ENCODE measurements at places on chromosomes 13 and 19.

GRCh38 chr13:66794340-66795031 lies 435.6 kb downstream of the PCDH9 start:
- no peak overlapping the region for H3K4me3 ChIP-seq
- H3K27ac ChIP-seq = no peak overlapping the region
- no peaks in the 10 kb centered on the region for H3K27me3 ChIP-seq
- H3K36me3 ChIP-seq = no peaks in the 10 kb centered on the region

DNA sequence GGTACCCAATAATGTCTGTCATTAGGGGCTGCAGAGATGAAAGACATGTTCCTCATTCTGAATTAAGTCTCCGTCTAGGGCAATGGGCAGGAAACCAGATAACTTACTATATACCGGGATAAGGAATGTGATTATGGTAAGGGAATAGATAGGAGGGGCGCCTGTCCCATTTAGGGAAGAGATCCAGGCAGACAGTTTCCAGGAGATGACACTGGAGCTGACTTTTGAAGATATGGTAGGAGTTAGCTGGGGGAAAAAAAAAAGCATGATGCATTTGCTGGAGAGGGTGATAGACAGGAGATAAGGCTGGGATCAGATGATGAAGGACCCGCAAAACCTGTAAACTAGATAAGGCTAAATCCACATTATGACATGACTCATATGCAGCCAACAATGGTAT lies 340.7 kb downstream of the DCT start:
- H3K4me1 ChIP-seq = no peaks in the 10 kb centered on the region
- no peak overlapping the region for H3K4me3 ChIP-seq
- no peaks in the 10 kb centered on the region for H3K36me3 ChIP-seq
- no peak overlapping the region for H3K27ac ChIP-seq
- H3K27me3 ChIP-seq = no peaks in the 10 kb centered on the region

DNA sequence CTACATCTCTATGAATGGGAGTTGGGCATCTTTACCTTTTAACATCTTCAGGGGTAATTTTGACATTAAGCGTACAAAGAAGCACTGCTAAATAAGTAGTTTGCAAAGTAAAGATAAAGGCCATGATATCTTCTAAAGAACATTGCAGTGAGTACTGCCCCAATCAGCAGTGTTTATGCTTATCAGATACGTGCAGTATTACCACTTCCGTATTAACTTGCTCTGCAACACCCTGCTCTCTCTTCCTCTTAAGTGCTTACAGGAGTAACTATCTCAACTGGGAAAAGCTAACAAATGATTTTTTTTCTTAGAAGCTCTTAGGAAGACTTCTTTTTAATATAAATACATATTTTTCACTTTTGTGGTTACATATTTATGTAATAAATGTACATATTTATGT lies 793.7 kb upstream of the SLC10A2 start:
- H3K4me1 ChIP-seq = no peaks in the 10 kb centered on the region
- no peak overlapping the region for H3K4me3 ChIP-seq
- no peaks in the 10 kb centered on the region for H3K36me3 ChIP-seq
- no peak for DNase-seq
- no peak overlapping the region for H3K27ac ChIP-seq

DNA sequence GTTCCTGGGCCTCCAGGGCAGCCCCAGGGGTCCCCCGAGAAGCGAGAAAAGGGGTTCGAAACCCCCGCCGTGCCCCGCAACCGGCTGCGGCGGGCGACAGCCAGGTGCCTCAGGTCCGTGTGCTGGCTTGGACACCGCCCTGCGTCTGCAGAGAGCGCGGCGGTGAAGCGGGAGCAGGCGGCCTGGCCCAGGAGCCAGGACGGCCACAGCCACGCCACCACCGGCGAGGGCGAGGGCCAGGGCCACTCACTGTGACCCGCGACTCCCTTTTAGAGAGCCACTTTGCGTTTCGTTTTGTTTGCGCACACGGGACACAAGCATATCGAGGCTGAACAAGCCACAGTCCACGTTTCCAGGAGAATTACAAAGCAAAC lies 110.4 kb downstream of the CRYL1 start:
- no peaks in the 10 kb centered on the region for H3K27me3 ChIP-seq
- peak overlapping the region; percentile 7 for H3K27ac ChIP-seq
- no peak overlapping the region for H3K4me3 ChIP-seq
- no peak for DNase-seq
- no peaks in the 10 kb centered on the region for H3K36me3 ChIP-seq

DNA sequence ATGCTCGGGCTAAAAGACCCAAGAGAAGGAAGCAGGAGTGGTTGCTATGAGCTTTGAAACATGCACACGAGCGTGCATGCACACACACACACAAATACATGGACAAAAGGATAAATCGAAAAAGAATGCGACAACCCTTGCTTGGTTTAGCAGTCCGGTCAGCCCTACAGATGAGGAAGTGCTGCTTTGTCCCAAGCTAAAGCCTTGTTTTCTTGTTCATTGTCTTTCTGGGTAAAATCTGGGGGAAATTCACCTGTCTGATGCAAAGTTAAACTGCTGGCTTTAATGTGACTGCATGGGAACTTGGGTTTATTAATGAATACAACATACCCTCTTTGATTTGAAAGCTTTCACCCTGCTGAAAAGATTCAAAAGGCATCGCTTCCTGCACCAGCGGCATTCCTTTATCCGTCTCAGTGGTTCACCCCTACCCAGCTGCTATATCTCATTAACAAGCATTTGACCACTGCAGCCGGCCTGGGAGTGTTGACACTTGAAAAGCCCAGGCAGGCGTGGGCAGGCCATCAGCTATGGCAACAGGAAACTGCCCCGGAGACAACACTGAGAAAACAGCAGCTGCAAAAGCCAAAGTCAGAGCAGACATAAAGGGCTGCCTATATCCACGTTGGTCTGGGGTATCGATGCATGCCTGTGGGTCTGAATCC lies 301.7 kb downstream of the NDFIP2 start:
- no peak overlapping the region for H3K4me3 ChIP-seq
- H3K36me3 ChIP-seq = no peaks in the 10 kb centered on the region
- DNase-seq = peak; percentile 42
- H3K27me3 ChIP-seq = no peaks in the 10 kb centered on the region

- H3K4me1 ChIP-seq = no peaks in the 10 kb centered on the region
- DNase-seq = no peak
- no peaks in the 10 kb centered on the region for H3K36me3 ChIP-seq
- H3K27ac ChIP-seq = no peak overlapping the region
These were observed 19.1 kb downstream of the GPR183 start for GRCh38 chr13:99288089-99288488.

DNA sequence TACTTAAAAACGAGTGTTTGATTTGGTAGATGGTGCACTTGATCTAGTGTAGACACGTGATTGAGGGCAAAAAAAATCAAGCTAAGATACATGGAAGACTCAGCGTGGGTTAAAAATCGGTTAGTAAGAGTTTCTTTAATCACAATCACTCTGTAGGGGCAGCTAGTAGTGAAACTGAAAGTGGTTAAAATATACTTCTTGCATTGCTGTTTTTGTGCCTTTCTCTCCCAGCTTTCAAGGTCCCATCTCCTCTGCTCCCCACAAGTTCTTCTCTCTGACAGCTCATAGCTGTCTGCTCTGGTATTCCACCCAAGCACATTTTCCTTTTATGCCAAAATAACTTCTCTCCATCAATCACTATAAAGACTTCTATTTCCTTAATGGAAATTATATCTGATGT lies 1089.7 kb downstream of the EFNB2 start:
- H3K36me3 ChIP-seq = no peaks in the 10 kb centered on the region
- no peak overlapping the region for H3K4me3 ChIP-seq
- H3K4me1 ChIP-seq = peaks cover 26% of the 10 kb centered on the region
- DNase-seq = no peak

DNA sequence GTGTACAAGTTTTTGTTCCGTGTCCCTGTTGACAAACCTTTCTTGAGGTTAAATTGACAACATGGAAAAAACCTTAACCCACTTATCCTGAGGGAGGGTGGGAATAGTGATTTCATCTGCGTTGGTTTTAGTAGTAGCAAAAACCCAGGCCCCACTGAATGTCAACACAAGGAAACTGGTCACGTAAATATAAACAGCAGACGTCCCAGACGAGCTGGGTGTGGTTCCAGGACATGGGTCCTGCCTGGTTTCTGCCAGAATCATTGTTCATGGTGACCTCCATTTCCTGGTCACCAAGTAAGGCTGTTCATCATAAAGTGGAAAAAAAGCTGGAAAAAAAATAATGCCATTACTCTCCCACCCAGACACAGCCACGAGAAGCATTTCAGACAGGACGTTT lies 16.9 kb upstream of the F2RL3 start:
- H3K27me3 ChIP-seq = no peaks in the 10 kb centered on the region
- no peaks in the 10 kb centered on the region for H3K4me1 ChIP-seq
- DNase-seq = no peak
- peaks cover 62% of the 10 kb centered on the region for H3K36me3 ChIP-seq
- H3K4me3 ChIP-seq = no peak overlapping the region

GRCh38 chr19:31317570-31317969 lies 31.7 kb downstream of the TSHZ3 start:
- no peaks in the 10 kb centered on the region for H3K36me3 ChIP-seq
- no peak overlapping the region for H3K4me3 ChIP-seq
- no peaks in the 10 kb centered on the region for H3K4me1 ChIP-seq

DNA sequence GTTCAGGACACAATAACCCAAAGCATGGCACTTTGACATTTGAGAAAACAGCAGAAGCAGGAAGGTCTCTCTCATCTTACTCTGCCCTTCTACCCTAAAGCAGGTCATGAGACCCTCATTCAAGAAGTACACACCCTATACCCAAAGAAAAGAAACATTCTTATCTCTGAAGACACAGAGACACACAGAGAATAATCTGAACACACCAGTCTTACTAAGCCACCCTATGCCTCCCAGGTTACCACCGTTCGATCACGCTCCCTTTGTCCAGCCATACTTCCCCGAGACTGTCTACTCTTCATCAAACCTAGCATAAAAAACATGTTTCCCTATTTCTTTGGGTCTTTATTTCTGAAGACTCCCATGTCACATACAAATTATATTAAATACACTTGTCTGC lies 66.5 kb upstream of the ANKRD10 start:
- H3K27ac ChIP-seq = no peak overlapping the region
- no peaks in the 10 kb centered on the region for H3K4me1 ChIP-seq
- peaks cover 5% of the 10 kb centered on the region for H3K27me3 ChIP-seq
- DNase-seq = no peak
- no peaks in the 10 kb centered on the region for H3K36me3 ChIP-seq

DNA sequence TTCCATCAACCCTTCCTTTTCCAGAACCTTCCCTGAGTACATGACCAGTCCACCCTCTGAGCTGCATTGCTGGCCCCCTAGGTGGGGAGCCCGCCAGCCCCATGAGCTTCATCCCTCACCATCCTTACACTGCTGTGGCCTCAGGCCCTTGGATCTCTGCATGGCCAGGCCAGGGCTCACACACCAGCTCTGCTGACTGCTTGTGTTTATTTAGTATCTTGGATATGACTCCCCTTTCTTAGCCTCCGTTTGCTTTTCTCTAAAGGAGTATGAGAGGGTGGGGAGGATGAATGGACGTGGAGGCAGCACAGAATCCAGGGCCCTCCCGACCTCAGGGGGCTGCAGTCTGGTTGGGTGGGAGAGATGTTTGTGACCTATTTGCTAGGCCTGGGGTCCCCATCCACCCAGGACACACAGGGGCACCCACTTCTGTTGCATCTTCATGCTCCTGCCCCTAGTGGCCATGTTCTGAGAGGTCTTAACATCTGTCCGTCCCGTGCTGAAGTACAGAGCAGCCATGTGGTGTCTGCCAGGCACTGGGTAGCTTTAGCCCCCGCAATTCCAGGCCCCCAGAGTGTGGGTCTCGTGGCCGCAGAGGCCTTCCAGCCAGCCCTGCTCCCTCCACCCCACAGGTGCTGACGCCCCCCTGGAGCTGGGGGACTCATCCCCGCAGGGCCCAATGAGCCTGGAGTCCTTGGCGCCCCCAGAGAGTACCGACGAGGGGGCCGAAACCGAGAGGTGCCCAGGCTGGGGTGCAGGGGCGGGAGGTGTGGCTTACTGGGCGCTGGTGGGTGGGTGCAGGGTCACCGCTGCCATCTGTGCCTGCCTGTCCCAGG lies 13.0 kb downstream of the ARHGEF1 start:
- no peaks in the 10 kb centered on the region for H3K27me3 ChIP-seq
- DNase-seq = no peak
- no peak overlapping the region for H3K4me3 ChIP-seq
- peaks cover 67% of the 10 kb centered on the region for H3K36me3 ChIP-seq
- H3K4me1 ChIP-seq = no peaks in the 10 kb centered on the region

GRCh38 chr13:41060724-41061074 lies 610 bp upstream of the WBP4 start:
- H3K36me3 ChIP-seq = peaks cover 31% of the 10 kb centered on the region
- H3K4me3 ChIP-seq = peak overlapping the region; percentile 71
- peaks cover 33% of the 10 kb centered on the region for H3K4me1 ChIP-seq
- H3K27ac ChIP-seq = peak overlapping the region; percentile 87
- DNase-seq = peak; percentile 81

GRCh38 chr19:7522923-7523667 lies 671 bp downstream of the MCOLN1 start:
- no peaks in the 10 kb centered on the region for H3K27me3 ChIP-seq
- peaks cover 4% of the 10 kb centered on the region for H3K36me3 ChIP-seq
- no peak overlapping the region for H3K27ac ChIP-seq
- H3K4me3 ChIP-seq = peak overlapping the region; percentile 67

DNA sequence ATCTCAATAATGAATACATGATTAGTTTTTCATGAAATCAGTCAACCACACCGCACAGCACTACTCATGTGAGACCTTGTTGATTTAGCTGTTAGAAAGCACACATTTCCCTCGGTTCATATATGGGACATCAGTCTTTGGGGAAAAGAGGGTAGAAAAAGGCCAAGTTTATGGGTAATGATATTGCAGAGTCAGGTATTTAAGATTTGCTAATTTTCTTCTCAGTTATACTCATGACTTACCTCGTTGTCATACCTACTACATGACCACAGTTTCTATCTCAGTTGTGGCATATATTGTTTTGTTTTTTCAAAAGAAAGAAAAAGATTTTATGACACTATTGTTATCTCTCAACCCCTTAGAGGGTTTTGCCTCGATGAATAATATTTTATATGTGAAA lies 165.6 kb downstream of the POU4F1 start:
- no peaks in the 10 kb centered on the region for H3K27me3 ChIP-seq
- no peak overlapping the region for H3K27ac ChIP-seq
- H3K4me1 ChIP-seq = no peaks in the 10 kb centered on the region
- no peak overlapping the region for H3K4me3 ChIP-seq

DNA sequence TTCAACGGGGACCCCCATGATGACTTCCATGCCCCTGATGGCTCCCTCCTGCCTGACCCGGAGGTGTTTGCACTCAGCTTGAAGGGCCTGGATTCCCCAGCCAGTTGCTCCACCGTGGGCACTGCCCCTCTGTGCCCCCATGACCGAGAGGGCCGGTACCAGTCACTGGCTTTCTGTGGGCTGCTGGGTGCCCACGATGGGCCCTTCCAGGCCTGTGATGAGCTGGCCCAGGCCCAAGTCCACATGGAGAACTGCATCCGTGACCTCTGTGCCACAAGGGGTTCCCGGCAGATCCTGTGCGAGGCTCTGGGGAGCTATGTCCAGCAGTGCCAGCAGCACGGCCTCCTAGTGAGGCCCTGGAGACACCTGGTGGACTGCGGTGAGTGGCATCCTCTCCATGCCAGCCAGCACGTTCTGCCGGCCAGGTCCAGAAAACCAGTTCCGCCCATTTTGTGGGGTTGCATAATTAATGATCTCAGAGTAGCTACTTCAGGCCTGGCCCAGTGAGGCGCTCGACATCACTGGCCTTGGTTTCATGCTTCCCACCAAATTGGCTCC lies 34.9 kb upstream of the FXYD3 start:
- no peaks in the 10 kb centered on the region for H3K27me3 ChIP-seq
- DNase-seq = no peak
- no peak overlapping the region for H3K27ac ChIP-seq
- no peaks in the 10 kb centered on the region for H3K36me3 ChIP-seq
- H3K4me1 ChIP-seq = no peaks in the 10 kb centered on the region
- no peak overlapping the region for H3K4me3 ChIP-seq

Measured in RWPE2 (cell line).